Foreskin keratinocyte (primary cell): ENCODE measurements at places on chromosomes 6 and 20.

DNA sequence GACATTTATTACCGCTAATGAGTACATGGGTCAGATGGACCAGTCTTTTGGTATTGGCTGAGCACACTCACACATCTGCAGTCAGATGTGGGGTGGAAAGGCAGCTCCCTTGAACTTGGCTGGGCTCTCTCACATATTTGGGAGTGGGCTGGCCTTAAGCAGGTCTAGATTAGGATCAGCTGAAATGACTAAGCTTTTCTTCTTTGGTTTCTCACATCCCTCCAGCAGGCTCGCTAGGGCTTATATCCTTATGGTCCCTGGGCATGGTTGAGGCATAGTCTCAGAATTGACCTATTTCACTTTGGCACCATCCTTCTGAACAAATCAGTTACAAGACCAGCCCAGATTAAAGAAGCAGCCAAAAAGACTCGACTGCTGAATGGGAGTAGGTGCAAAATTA lies 14.4 kb upstream of the PLCB1 start:
- no peak for DNase-seq

- no peak for DNase-seq
Observed at GRCh38 chr20:60642541-60642940, 609.5 kb upstream of the CDH4 start.

DNA sequence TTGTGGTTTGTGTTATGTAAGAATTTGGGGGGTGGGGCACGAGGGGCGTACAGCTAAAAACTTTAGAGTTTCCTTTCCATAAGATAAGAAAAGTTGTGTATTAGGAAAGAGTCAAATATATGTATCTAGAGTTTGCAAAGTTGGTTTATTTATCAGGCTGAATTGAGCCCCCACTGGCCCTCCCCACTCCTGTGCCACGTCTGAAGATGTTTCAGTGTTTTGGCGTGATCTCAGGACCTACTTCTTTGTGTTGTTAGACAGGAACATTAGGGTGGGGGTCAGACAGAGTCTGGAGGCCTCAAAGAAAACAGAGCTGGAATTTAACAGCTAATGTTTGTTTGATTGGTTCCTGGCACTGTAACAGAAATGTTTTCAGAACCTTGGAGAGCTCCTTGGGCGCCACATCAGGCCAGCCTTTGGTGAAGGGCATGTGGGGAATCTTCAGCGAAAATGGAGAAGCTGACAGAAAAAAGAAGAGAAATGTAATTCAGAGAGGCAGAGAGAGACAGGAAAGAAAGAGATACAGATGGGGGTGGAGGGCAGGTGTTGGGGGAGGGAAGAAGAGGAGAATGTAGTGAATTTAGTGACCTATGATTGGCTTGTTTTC lies 674 bp downstream of the NRSN1 start:
- DNase-seq = peak; percentile 42

DNA sequence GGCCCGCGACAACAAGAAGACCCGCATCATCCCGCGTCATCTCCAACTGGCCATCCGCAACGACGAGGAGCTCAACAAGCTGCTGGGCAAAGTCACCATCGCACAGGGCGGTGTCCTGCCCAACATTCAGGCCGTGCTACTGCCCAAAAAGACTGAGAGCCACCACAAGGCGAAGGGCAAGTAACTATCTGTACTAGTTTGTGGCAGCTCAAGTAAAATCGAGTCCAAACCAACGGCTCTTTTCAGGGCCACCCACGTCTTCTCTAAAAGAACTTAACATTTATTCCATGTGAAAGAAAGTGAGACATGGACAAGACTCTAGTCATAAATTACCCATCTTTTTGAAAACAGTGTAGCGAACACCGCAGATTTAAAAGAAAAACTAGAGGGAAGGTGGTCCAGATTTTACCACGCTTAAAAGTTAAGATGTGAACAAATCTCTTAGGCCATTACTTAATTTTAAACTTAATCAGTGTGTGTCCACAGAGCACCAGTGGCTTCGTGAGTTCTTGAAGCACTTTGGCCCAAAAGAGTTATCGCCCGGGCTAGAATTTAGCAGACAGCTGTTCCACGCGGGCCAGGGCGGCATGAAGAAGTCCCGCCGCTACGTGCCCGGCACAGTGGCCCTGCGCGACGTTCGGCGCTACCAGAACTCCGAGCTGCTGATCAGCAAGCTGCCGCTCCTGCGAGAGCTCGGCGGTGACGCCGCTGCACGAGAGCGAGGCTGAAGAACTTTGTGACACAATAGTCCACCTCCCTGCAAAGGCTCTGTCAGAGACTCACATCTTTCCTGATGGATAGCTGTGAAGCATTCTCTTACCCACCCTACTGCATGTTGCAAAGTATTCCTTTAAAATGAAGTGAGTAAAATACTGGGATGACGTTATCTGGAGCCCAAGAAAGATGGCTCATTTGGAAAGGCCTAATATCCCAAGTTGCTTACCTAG lies 113.9 kb upstream of the PRSS16 start:
- peak; percentile 56 for DNase-seq

DNA sequence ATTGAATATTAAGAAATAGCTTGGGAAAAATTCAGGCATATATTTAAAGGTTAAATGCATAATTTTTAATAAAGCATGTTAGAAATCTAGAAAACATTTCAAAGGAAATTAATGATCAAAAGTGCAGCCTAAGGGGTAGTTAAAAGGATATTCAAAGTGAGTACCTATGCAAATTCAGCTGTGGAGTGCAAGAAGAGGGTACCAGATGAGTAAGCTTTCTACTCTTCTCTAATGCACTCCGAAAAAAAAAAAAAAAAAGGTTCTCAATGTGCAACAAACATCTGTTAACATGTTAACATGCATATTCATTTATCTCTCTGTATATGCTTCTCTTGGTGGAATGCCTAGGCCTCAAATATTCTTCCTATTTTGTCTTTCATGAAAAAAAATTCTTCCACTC lies 32.0 kb upstream of the KATNA1 start:
- no peak for DNase-seq
